Pancreas (tissue), 10 donors: ENCODE measurements at places on chromosomes 16 and 17. TPM values are rescaled to one million over a fixed set of nuclear protein-coding genes. Genes with fewer than 3 reads are reported as not detected.

ABCA3 gene
- total RNA-seq = 15.0 TPM

DNA sequence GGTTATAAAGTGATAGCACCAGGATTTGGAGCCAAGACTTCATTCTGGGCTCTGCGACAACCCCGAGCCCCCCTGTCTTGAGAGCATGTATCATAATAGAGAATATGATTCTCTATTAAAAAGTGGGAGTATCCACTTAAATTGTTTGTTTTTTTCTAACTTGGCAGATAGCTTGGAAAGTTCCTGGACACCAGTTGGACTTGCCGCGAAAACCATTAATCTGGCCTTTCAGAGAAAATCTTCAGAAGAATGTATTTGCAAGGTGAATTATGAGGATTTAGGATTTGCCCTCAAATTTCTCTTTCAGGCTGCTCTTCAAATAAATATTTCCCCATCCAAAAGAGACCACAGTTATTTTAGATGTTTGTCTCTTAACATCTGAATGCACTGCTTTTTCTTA lies 53.5 kb downstream of the MARCHF10 start:
- DNase-seq = no peak

DNA sequence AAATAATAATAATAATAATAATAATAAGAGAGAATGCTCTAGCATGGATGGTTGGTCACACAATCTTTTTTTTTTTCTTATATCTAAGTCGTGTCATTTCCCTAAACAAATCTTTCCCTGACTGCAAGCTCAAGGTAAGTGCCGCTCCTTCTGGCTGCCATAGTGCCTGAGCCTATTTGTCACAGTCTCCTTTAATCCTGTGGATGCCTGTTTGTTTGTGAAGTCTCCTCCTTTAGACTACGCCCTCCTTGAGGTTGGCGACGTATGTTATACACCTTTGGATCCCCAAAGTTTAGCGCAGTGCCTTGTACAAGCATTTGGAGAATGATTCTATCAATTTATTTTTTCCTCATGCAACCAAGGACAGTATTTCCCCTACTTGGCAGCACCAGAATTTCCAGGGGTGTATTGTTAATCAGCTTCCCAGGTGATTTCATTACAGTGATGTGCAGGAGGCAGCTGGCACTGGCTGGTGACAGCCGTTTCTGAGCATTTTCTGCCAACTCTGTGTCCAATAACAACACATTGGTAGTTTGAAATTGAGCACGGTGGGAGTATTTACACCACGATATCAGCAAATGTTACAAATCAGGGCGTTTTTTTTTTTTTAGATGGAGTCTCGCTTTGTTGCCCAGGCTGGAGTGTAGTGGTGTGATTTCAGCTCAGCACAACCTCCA lies 26.6 kb downstream of the TMEM238L start:
- DNase-seq = no peak

- no peak for DNase-seq
Observed at GRCh38 chr16:53043428-53043831, 9.3 kb downstream of the CHD9NB start.

KCNH6 gene
- total RNA-seq = 0.35 TPM

GRCh38 chr17:31318851-31319661 lies 2.4 kb downstream of the EVI2A start:
- DNase-seq = no peak

ARL5C gene
- 0.31 TPM for total RNA-seq

KPNB1 gene
- 119 TPM for total RNA-seq

DNA sequence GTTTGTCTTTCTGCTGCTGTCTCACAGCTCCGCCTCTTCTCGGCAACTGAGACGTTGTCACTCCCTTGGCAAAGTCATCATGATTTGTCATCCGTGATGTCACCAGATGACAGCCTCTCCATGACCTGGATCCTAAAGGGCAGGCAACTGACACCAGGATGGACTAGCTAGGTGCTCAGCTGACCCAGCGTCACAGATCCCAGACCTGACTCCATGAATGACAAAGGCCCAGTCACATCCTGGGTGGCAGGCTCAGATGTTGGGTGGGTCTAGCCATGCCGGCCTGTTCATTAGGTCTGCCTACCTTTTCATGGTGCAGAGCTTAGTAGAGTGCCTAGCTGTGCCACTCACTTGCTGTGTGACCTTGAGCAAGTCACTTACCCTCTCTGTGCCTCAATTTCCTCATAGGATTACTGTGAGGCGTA lies 3.8 kb upstream of the TMEM238L start:
- DNase-seq = no peak

DNA sequence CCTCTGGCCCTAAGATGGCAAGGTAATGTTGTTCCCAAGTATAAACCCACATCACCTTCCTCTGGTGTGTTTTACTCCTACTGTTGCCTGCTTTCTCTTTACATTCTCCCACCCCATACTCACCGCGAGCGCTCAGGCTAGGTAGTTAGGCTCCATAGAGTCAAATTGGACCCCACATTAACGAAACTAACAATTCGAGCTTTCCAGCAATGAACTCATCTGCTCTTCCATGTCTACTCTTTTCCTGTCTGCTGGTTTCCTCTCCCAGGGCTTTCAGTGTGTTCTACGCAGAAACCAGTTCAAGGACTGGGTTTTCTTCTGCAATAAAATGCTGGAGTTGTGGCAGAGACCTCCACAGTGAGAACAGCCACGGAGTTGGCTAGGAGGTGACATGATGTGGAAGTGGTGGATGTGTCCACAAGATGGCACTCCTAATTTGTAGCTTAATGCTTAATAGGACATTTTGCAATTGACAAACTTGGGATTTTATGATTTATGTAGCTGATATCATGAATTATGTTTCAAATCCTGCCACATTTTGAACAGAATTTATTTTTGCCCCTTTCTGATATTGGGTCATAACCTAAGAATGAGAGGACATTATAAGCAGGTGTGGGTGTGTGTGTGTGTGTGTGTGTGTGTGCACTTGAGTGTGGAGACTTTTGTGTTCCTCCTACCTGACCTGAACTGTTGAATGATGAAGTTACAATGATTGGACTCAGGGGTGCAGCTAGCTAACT lies 2.2 kb upstream of the UQCRC2 start:
- no peak for DNase-seq

CYBA gene
- total RNA-seq = 135 TPM

- peak; percentile 9 for DNase-seq
Observed at GRCh38 chr17:82674656-82675475, 23.6 kb downstream of the RAB40B start.

DNA sequence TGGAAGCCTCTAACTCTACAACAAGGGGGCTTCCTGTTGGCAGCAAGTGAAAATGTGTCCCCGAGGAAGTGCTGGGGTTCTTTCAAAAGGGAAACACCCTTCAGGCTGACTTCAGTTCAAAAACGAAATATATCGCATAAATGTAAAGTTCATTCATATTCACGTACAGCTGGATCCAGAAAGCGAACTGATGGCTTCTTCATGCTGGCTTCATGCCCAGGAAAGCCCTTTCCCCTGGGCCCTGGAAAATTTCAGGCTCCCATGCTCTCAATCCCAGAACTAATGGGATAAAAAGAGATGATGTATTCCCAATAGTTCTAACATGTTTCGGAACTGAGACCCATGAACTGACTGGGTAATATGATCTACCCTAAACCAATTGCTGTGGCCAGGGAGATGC lies 104.7 kb upstream of the CDH13 start:
- DNase-seq = no peak

SHISA9 gene
- 0.37 TPM for total RNA-seq

- DNase-seq = no peak
Observed at GRCh38 chr16:50741225-50741780, 583 bp upstream of the CYLD start.

DNA sequence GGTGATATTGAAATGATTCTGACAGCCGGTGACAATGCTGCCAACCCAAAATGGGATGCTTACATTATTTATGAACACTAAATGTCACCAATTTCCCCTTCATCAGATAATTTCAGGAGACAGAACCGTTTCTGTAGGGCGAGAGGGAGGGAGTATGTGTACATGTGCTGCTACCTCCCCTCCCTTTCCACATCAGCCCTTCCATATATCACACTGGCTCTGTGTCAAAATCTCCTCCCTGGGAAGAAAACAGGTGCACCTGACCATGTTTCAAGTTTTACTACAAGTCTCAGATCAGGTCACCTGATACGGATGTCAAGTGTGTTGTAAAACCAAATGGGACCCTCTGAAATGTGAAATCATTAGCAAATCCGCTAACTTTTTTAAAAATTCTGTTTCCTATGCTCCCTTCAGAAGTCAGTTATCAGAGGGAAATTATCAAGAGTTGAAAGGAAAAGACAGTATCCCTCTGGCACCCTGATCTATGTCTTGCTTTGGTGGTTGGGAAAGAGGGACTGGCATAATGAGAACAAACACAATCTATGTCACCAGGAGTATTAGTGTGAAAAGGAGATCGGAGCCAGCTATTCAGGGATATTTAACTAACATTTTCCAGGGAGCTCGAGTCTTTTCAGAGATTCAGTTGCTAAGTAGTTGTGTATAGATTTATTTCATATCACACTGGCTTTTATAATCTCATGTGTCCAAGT lies 1002.3 kb upstream of the CDH8 start:
- no peak for DNase-seq

SLFN12L gene
- 0.22 TPM for total RNA-seq

ZACN gene
- total RNA-seq = not detected

DNA sequence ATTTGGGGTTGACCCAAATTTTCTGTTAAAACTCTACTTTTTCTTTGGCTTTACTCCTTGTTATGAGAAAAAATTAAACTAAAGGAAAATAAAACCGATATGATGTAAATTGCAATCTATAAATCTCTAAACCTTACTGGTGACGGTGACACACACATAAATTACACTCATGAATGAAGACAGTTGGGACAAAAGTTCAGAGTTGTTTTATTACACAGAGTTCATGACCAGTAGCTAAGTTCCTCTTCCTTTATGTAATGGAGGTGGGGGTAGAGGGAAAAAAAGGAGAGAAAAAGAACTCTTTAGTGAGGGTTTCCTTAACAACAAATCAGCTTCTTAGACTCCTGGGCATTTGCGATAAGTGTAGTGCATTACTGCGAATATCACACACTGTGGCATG lies 220.7 kb downstream of the KCNJ2 start:
- DNase-seq = no peak

GRCh38 chr16:23225634-23226033 lies 43.1 kb downstream of the SCNN1G start:
- DNase-seq = no peak

DNA sequence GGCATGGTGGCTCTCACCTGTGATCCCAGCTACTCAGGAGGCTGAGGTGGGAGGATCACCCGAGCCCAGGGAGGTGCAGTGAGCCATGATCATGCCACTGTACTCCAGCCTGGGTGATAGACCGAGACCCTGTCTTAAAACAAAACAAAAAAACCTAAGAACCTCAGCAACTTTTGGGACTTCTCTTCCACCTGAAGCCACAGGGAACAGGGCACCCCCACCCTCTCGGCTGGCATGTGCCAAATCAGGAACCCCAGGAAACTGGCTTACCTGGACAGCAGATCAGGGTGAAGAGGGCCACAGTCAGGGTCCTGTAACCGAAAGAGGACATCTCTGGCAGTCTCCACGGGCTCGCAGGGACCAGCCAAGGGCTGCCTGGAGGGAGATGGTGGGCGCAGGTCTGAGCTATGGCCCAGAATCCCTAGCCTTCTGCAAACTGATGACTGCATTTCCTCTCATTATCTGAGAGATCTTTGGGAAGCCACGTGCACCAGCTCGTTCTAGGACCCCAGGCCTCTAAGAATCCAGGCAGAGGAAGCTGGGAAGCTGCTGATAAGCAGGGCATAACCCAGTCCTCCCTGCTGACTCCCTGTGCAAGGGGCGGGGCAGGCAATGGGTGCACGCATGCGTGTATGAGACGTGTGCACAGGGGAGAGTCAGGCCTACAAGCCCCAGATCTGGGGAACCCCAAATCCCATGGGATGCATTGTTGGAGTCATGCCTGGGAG lies 8.4 kb downstream of the PRR29 start:
- no peak for DNase-seq

DNA sequence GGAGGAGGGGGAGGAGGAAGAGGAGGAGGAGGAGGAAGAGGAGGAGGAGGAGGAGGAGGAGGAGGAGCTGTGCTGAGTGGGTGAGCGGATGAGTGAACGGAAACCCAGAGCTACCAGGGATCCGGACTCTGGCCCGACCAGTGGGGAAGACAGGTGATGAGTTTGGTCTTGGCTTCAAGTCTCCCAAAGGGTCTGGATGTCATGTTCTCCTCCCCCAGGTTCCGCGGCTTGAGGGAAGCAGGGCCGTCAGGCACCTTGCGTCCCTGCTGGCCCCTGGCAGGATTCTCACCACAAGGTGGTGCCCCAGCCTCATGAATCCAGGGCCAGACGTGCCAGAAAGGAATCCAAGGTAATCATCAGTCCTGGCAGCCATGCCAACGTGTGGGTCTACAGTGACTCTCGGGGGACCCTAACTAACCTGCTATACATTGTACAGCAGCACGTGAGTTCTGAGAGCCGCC lies 13.5 kb upstream of the ABAT start:
- DNase-seq = peak; percentile 52

DNA sequence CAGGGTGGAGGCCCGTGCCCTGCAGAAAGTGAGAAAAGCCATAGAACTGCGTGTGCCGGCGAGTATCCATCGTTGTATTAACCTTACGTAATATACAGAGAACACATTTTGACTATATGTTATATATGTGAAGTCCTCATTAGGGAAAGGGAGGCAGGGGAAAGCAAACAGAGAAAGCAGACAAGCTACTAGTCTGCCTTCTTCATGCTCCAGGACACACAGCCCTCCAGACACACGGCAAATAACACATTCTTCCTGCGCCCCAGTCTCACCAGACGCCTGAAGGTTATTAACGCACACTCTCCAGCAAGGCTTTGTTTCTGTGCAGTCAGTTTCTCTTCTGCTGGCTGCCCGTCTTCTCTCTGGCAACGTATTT lies 28.8 kb downstream of the PRDM7 start:
- DNase-seq = no peak

DNA sequence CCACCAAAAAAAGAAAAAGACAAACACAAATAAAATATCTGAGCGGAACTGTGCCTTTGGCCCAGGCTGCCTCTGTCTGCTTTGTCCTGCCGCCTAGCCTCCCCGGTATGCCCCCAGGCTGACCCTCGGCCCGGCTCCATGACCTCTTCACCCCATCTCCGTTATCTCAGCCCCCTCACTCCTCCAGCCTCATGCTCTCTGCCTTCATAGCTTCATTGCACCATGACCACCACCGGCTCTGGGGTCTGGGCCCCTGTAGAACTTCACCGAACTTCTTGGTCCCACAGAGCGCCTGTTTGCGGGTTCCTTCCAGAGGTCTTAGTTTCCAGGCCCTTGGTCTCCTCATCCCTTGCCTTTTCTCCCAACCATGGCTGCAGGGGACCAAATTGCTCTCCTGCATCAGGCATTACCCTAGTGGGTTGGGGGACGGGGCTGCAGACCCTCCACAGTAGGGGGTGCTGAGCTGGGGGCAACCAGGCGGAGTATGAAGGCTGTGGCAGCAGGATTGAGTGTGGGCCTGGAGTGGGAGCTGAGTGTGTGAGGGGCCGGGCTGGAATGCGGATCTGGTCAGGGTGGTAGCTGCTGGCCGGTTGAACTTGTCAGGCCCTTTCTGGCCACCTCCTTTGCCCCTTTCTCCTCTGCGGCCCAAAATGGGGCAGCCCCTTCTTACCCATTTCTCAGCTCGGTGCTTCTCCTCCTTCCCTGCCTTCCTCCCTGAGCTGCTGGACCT lies 6.9 kb downstream of the HIRIP3 start:
- no peak for DNase-seq
